ENCODE measurements at places on chromosomes 7 and 10. TPM values are rescaled to one million over a fixed set of nuclear protein-coding genes. Genes with fewer than 3 reads are reported as not detected.

TRIM50 gene
- total RNA-seq: not detected

IDI2 gene
- not detected for total RNA-seq

DNA sequence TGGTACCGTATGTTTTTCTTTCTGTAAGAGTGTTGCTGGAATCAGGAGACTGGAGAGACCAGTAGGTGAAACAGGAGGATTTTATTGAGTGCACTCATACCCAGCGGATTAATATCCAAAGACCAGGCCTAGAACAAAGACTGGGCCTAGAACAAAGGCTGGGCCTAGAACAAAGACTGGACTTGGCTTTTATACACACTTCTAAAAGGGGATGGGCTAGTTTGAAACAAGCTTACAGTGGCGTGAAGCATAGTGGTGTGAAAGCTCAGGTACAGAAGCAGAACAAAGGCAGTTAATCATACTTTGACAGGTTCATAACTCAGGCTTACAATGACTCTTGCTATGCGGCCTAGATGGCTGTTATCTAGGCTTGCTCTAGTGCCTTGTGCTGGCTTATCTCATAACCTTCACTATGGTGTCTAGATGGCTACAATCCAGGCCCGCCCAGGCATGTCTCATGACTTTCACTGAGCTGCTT, 67.7 kb downstream of the TRIM24 start:
- peak; percentile 23 for DNase-seq

- no peak for DNase-seq
Measured at GRCh38 chr10:120041807-120042559, 149.5 kb downstream of the SEC23IP start.

DNA sequence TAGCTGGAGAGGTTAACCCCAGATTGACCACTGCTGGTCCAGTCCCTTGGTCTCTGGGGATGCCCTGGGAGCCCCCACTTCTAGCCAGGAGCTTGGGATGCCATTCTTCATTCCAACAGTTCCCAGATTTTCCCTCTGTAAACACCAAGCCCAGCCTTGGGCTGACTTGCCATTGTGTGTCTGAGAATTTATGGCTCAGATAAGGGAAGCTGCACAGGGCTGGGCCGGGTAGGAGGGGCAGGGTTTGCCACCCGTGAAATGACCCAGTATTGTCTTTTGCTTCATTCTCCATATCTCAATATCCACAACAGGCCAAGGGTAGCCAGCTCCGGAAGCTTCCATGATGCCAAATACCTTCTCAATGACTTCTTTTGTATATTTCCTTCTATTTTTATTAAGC, 32.1 kb downstream of the AFAP1L2 start:
- DNase-seq: no peak
